Stimulated activated CD4-positive, alpha-beta T cell treated with anti-CD3 and anti-CD28 coated beads, Interleukin-1b, Interleukin-23, amount 100 ng/mL, for 24 hours (primary cell): ENCODE measurements at places on chromosomes 7 and 10.

GRCh38 chr7:121436688-121437087 is 40.6 kb upstream of the FAM3C start:
- no peak for DNase-seq

GRCh38 chr7:66628361-66629221 is at the start of gene KCTD7:
Gene KCTD7, plus strand, starts transcription at chr7:66628881. Its CDS starts 184 bp downstream, at chr7:66629065.
- DNase-seq: peak; percentile 84

DNA sequence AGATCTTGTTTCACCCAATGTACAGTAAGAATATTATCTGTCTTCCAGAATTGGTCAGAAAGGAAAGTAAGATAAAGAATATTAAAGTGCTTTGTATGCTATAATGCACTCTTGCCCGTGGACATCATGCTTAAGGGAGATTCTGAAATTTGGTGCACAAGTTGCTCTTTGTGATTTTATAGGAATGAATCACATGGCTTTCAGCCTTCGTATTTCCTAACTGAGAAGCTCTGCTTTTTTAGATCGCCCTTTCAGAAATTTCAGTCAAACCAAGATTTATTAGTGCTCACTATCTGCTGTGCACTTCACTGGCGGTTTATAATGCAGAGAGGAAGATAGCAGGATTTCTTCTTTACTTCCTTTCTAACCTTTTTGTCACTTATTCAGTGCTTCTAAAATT is 1248.5 kb upstream of the LRRN3 start:
- no peak for DNase-seq

DNA sequence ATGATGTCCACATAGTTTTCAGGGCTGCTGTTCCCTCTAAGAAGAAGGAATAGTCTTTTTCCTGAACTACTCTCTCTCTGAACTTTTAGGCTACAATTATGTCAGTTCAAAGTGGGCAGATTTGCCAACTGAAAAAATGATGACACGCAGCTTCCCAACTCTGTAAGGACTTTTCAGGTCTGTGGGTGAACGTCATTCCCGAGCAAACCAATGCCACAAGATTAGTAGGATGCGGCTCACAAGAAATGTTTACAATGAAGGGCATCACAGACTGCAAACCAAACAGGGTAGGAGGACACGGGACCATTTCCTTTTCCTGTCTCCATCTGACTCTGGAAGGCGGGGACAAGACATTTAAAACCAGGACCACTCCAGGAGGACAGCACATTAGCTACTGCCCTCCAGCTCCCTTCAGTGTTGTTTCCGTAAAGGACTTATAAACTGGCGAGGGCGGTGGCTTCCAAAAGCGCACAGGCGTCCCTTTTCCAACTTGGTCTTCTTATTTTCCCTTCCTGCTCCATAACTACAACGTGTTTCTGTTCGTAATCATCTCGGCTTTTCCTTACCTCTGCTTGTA is 539 bp upstream of the MKLN1 start:
- DNase-seq: no peak

- DNase-seq: no peak
Observed at GRCh38 chr7:157442456-157442855, 105.7 kb downstream of the DNAJB6 start.

- DNase-seq: no peak
Observed at GRCh38 chr10:24449321-24449740, 240.4 kb downstream of the KIAA1217 start.

GRCh38 chr7:132877573-132877972 is 204.3 kb downstream of the CHCHD3 start:
- no peak for DNase-seq

GRCh38 chr10:25724241-25724640 is 209.8 kb upstream of the MYO3A start:
- no peak for DNase-seq

- DNase-seq: no peak
Observed at GRCh38 chr7:99390941-99391602, 16.5 kb downstream of the ARPC1B start.

GRCh38 chr7:50696810-50697582 is 85.7 kb downstream of the GRB10 start:
- no peak for DNase-seq

- no peak for DNase-seq
Observed at GRCh38 chr7:117458977-117459583, 20.7 kb upstream of the CFTR start.

DNA sequence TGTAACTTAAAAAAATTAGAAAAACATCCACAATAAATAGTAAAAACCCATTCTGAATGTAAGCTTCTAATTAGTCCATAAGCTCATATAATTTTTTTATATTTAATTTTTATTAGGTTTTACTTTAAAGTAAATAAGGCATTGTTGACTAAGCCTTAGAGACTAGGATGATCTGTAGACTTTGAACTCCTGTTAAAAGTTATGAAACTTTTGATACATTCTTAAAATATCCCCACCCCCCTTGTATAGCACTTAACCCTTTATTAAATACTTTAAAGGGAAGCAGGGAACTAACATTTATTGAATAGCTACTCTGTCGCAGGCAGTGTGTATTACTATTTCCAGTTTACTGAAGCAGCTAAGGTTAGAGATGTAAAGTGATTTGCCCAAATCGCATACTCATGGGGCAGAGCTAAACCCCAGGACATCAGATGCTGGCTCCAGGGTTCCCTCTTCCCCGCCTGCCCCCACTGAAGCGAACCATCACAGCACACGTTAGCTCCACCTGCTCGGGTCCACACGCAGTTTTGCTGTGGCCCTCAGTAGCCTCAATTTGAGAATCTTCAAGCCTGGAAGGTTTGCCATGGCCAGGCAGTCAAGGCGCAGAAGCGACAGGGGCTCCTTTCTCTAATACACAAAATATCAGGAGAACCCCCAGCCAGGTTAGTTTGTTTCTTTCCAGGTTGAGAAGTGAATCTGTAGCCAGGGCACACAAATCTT is 762 bp downstream of the PON1 start:
- no peak for DNase-seq

- DNase-seq: no peak
Observed at GRCh38 chr10:30782157-30782536, 152.6 kb upstream of the LYZL2 start.

DNA sequence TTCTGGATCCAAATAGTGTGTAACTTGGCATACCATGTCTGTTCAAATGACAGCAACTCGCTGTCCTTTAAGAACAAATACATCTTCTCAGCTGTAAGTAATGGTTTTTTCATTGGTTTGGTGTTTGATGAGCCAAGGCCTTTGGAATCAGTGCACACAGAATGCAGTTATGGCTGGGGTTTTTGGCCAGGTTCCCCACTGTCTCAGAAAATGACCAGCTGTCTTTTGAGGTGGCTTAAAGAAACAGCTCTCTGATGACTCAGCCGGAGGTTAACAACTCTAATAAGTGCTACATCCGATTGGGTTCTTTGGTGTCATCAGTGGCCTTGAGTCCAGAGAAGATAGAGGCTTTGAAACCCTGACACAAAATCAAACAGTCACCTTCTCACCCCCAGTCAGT is 688.4 kb downstream of the REEP3 start:
- DNase-seq: no peak

- DNase-seq: no peak
Observed at GRCh38 chr7:67549126-67549525, 552.5 kb downstream of the TYW1 start.

GRCh38 chr7:93894966-93895640 is 4.5 kb upstream of the TFPI2 start:
- DNase-seq: no peak

DNA sequence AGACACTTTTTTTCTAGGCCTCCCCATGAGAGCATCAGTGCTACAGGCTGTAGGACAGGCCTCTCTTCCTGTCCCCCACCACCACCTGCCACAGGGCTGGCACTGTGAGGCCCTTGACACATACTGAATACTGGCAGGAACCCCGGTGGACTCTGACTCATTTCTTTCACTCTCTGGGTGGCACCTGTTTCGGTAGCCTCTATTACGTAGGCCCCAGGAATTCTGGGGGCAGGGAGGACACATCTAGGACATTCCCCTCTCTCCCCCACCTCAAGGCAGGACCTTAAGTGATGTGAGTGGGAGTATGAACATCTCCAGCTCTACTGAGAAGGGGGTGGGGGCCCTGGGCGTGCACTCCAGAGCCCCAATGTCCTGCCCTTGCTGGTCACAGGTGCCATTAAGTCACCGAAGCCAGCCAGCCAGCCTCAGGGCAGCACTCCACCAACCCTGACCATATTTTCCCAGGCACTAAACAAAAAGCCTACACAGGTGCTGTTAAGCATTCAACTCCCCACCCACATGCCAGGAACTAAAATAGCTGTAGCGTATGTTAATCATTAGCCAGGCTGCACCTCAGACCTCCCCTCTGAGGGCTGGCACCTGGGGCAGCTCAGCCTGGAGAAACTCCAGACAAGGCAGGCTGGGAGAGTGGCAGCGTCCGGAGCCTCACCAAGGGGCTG is 8.9 kb downstream of the ANXA11 start:
- DNase-seq: peak; percentile 62

DNA sequence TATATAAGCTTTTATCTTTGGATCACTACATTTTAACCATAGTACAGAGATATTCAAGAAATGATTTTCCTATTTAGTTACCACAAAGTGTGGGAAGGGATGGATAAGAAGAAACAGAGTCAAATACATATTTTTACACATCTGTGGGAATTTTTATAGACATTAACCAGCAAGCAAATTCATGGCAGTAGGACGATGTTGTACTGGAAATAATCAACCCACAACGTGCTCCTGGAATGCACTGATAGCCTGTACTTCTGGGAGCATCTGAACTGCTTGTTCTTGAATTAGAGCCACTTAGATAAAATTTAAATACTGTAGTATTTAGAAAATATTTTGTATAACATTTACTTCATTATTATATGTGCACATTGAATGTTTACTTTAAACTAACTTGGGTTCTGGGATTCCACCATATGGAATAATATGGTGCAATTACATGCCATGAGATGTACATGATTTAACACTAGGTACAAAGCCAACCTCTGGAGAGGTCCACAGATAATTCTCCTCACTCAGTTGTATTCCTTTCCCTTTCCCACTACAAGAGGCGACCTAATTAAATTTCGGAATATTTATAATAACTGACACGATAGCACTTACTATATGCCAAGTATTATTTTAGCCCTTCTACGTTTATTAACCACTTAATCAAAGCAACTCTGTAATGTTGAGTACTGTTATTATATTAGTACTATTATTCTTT is 164.9 kb upstream of the HGF start:
- DNase-seq: no peak
